ENCODE measurements at places on chromosomes 2 and 18.

DNA sequence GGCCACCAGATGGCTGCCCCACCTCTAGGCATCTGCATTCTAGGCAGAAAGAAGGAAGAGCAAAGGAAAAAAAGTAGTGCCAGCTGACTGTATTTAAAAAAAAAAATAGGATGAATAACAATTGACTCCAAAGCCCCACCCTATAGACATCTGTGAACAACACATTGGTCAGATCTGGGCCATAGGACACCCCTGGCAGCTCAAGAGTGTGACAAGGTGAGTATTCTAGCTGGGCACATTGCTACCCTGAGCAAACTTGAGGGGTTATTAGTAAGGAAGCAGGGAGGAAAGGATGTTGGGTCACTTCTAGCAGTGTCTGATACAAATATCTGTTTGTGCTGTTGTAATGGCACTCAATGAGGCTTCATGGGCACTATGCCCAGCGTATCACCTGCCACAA lies 58.6 kb upstream of the NPAS2 start:
- DNase-seq, result no peak

DNA sequence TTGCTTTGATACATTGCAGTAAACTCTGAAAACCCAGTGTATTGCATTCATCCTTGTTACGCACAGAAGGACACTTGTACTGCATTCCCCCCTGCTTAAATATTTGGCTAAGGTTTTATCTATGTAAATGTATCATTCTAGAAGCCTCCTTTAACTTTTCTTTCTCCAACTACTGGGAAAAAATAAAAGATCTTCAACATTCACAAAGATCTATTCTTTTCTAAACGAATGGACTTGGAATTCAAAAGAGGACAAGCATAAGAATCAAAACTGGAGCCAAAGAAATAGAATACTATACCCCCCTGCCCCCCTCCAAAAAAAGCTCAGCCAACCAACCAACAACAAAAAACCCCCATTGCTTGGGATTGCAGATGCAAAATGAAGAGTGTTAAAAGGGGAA lies 136.9 kb downstream of the EPHA4 start:
- no peak for DNase-seq

DNA sequence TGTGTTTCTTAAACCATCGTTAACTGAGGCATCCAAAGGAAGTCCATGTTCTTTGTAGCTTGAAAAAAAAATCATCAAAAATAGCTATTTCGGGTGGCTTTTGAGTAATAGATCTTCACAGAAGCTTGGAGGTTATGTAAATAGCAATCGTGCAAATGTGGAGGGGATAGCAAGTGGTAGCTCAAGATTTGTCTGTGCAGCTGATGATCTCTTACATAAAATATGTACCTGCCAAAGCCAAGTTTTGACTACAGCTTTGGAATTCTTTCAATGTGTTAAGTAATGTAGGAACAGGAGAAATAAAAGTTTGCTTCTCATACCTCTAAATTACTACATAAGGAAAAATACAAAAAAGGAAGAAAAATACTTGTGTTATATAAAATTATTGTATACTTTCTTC lies 1432.0 kb downstream of the DPP10 start:
- DNase-seq, result no peak

DNA sequence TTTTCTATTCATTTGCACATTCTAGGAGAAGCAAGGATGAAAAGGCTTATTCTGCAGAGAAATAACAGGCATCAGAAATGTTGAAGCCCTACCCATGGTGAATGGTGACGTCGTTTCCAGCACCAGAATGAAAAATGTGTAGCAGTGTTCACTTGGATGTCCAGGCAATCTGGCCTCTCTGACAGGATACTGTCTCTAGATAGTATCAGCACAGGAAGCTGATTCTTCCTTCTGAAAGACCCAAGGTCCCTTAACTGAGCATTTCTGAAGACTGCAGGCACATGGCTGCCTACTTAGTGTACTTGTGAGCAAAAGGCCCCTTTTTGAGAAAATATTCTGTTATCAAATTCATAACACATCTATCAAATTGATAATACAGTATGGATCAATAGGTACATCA lies 234.1 kb downstream of the XIRP2 start:
- no peak for DNase-seq

- DNase-seq, result no peak
Measured at GRCh38 chr2:194815475-194815874, 841.6 kb upstream of the SLC39A10 start.

- no peak for DNase-seq
Measured at GRCh38 chr2:85088921-85089320, 44.3 kb upstream of the TCF7L1 start.

GRCh38 chr2:20682167-20682920 lies 15.4 kb downstream of the GDF7 start:
- no peak for DNase-seq

DNA sequence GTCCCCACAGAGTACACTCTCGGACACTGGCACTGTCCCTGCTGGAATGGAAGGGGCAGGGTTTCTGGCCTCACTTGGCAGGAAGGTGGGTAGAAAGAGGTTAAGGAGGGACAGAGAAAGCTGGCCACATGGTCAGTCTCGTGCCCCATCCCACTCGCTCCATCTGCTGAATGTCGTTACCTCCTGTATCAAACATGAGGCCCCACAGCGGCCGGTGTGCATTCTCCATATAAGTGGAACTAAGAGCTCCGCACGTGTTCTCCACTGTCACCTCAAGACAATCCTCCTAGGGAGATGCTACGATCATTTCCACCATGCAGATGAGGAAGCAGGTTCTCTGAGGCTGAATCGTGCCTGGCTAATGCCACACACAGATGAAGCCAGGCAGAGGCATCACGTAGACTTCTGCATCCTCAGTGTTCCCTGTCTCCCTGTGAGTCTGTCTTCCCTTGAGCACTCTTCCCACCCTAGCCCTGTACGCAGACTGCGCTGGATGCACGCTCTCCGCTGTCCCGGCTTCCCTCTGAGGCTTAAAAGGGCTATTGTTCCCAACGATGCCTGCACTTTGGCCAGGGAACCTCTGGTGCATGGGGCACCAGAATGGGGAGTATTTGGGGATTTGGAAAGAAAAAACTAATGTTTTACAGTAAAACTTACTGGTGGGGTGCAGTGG lies 35.1 kb downstream of the MAL start:
- DNase-seq, result no peak

GRCh38 chr18:12580630-12581342 lies 77.1 kb downstream of the SPIRE1 start:
- DNase-seq, result no peak

DNA sequence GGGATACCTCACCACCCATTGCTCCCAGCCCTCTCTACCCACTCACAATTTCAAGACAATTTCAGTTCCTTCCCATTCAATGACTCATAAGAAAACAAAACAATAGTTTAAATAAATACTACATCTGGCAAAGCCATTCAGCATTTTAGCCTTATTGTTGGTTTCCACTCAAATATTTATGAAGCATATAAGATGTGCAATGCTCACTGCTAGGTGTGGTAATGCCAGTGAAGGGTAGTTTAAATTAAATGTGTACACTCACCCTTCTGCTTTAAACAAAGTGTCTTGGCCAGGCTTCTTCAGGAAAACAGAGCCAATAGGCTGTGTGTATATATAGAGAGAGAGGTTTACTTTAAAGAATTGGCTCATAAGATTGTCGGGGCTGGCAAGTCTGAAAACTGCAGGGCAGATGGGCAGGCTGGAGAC lies 37.0 kb downstream of the INO80C start:
- no peak for DNase-seq

DNA sequence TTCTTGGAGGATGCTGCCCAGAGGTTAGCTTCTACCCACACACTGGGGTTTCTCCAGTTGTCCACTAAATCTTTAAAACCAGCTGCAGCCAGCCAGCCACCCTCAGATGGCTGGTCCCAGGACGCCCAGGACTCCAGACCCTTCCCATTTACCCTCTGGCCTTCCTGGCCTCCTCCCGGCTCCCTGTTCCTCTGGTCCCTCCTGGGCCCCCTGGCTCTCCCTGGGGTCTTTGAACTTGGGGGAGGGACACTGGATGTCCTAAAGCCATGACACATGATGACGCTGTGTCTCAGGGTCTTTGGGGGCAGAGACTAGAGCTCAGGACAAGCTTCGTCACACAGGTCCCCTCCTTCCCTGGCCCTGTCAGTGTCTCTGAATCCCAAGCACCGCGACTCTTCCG lies 201.1 kb upstream of the HDAC4 start:
- no peak for DNase-seq

GRCh38 chr2:11750917-11751316 lies 4.5 kb downstream of the LPIN1 start:
- DNase-seq, result no peak

DNA sequence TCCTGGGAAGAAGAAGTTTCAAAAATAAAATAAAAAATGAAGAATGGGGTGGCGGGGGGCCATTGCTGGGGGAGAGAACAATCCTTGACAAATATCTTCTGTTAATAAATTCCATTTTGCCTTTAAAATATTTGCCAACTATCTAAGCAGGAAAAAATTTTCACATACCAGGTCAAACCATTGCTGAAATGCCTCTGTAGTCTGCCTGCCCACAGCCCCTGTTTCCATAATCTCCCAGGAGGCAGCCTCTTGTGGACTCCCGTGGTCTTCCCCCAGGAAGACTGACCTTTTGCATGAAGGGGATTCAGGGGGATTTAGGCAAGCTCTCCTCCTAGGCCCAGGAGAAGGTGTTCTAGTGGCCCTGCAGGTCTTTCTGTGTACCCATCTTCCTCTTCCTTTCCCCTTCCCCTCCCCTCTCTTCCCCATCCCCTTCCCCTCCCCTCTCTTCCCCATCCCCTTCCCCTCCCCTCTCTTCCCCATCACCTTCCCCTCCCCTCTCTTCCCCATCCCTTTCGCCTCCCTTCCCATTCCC lies 61.0 kb downstream of the RPL37A start:
- DNase-seq, result no peak

DNA sequence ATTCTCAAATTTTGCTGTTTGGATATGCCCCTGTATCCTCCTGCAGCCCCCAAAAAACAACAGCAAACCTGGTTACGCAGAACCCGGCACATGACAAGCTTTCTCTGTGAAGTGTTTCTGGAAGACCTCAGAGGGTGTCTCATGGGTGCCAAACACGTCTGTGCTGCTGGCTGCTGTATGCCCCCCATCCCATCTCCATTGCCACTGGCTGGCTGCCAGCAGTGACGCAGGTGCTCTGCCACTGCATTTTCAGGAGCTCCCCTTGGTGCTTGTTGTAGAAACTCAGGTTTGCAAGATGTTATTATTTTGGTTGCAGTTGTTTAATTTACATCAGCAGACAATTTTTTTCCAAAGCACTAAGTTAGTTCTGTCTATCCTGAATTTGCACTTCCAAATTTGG lies 166.4 kb upstream of the FANCL start:
- no peak for DNase-seq

GRCh38 chr2:201064797-201065329 lies 6.6 kb downstream of the HYCC2 start:
- DNase-seq, result no peak

GRCh38 chr2:119426396-119426675 lies 5.3 kb upstream of the TMEM37 start:
- DNase-seq, result no peak

All from stimulated activated CD4-positive, alpha-beta T cell treated with anti-CD3 and anti-CD28 coated beads, Interleukin-1b, Interleukin-23, amount 100 ng/mL, for 4 hours (primary cell).